ENCODE measurements at places on chromosomes 7 and 10.

- DNase-seq, result peak; percentile 92
Measured at GRCh38 chr7:90403174-90404113, at the start of gene CLDN12. TSS of gene CLDN12 (plus strand) at chr7:90403461. CDS start at chr7:90412677, 9,216 bp downstream.

DNA sequence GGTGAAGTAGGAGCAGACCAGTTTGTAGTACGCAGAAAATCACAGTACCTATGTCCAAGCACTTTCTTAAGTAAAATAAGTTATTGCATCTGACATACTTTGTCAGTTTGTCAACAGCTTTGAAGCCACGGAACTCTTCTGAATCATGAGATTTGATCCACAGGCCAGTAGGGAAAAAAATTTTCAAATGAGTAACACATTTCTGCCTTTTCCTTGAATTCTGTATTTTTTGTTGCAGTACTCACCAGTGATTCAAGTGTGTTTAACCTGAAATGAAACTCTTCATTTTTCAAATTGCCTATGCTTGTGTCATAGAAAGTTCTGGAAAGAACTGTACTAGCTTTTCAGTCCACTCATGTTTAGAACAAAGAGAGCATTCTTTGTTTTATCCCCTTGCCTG, 337.7 kb downstream of the GATA3 start:
- no peak for DNase-seq

GRCh38 chr10:125377368-125377767, 217.0 kb upstream of the CTBP2 start:
- DNase-seq, result no peak

DNA sequence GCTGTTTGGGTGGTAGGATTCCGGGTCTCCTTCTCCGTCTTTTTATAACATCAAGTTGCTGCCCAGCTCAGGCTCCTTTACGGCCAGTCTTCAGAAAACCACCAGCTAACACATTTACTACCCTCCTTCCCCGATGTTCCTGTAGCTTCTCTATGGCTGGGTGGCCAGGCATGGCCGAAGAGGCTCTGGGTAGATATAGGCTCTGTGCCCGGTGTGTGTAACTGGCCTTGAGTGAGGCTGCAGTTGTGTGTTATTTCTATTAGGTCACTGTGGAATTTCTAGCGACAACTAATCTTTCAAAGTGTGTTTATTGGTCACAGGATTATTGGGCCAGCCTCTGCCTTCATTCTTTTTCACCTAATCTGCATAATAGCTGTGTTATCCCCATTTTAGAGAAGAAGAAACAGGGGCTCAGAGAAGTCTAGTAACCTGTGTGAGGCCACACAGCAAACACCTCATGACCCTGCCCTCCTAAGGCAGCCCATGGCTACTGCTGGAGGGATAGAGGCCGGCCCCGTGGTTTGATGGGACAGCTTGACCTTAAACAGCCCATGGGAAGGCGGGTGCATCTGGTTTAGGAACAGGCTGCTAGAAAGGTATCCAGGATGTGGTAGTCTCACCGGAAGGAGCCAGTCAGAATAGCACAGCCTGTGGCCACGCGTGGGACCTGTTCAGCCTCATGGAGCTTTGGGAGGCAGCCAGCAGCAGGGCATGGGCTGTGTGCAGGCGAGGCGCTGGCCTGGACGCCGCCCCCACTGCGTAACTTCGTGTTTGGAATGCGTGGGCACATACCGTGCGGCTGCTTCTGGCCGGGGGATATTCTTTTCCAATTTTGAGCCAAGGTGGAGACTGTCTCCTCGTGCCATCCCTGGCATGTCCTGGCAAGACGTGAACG, 29.7 kb downstream of the HTRA1 start:
- no peak for DNase-seq

DNA sequence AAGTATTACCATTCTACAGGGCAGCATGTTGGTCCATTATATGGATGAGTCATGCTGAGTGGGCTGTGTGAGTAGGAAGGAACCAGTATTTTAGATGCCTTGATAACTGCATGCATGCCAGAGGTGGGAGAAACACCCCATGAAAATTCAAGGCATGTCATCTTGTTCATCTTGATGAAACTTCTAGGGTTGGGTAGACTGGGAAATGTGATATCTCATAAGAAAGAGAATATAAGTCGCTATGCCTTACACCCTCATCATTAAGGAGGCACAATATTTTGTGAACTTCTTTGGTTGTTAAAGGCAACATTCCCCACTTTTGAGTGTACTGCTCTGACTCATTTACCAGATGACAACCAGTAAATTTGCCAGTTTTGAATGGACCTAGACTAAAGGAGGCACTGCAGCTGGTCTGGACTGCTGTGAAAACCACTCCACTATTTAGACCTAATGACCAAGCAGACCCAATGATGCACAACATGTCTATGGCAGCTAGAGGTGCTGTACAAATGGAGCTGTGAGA, 48.0 kb downstream of the ZNF365 start:
- no peak for DNase-seq

- DNase-seq, result no peak
Measured at GRCh38 chr7:155973451-155973997, 161.3 kb upstream of the SHH start.

- DNase-seq, result no peak
Measured at GRCh38 chr10:124225029-124225466, 131.7 kb upstream of the CHST15 start.

GRCh38 chr7:92631067-92631849, 41.1 kb upstream of the FAM133B start:
- DNase-seq, result no peak

GRCh38 chr10:75400163-75400770, 1.3 kb downstream of the ZNF503 start:
- DNase-seq, result no peak

DNA sequence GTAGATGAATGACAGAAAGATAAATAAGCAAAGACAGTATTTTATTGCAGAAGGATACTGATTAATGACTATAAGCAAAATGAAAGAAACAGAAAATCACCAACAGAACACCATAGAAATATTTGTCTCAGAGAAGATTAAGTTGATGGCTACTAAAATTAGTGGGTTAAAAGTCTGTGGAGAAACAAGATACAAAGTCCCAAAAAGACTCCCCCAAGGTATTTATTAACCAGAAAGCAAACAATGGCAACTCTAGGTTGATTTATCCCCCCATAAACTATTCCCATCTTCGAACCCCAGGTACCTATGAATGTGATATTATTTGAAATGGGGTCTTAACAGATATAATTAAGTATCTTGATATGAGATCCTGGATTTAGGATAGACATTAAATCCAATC, 1104.5 kb upstream of the PHF14 start:
- DNase-seq, result no peak

DNA sequence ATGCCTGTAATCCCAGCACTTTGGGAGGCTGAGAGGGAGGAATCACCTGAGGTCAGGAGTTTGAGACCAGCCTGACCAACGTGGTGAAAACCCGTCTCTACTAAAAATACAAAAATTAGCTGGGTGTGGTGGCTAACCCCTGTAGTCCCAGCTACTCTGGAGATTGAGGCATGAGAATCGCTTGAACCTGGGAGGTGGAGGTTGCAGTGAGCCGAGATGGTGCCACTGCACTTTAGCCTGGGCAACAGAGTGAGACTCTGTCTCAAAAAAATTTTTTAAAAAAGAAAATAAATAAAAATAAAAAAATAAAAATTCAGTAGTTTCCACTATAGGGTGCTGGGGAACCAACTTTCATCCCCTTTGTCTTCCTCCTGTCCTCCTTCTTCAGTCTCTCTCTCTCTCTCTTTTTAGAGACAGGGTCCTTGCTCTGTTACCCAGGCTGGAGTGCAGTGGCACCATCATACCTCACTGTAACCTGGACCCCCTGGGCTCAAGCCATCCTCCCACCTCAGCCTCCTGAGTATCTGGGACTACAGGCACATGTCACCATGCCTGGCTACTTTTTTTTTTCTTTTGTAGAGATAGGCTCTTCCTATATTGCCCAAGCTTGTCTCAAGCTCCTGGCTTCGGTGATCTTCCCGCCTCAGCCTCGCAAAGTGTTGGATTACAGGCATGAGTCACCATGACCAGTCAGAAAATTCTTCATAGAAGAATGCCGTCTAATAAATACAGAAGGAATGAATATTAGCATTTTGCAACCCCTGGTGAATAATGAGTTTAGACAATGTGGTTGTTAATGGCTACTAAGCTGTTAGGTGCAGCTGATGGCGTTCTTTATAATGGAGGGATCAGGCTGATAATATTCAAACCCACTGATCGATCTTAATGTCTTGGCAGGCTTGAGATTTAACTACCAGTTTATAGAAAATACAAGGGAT, 20.6 kb downstream of the RBM20 start:
- DNase-seq, result no peak

- no peak for DNase-seq
Measured at GRCh38 chr7:82423446-82423845, 20.1 kb downstream of the CACNA2D1 start.

GRCh38 chr10:44361109-44361508, 23.8 kb downstream of the CXCL12 start:
- no peak for DNase-seq

GRCh38 chr10:128631801-128632241, 505.6 kb upstream of the MKI67 start:
- no peak for DNase-seq

- DNase-seq, result no peak
Measured at GRCh38 chr10:23448802-23449570, 10.1 kb downstream of the OTUD1 start.

GRCh38 chr7:16753932-16754855, 639 bp downstream of the TSPAN13 start:
- DNase-seq, result no peak

All from chondrocyte (in vitro differentiated cells).